Left cardiac atrium (tissue), 4 donors: ENCODE measurements at places on chromosomes 1 and 21. TPM values are rescaled to one million over a fixed set of nuclear protein-coding genes. Genes with fewer than 3 reads are reported as not detected.

CELA2A gene
- not detected for total RNA-seq

HTR6 gene
- not detected for total RNA-seq

TCHHL1 gene
- not detected for total RNA-seq

NCAM2 gene
- total RNA-seq: 6.5 TPM

MIXL1 gene
- total RNA-seq: not detected

GJA5 gene
- 54.6 TPM for total RNA-seq

SPRR5 gene
- total RNA-seq: not detected

PFKFB2 gene
- 42.8 TPM for total RNA-seq

S100A3 gene
- total RNA-seq: 0.77 TPM

TMEM79 gene
- total RNA-seq: 2.3 TPM

DENND1B gene
- 22.5 TPM for total RNA-seq

DNA sequence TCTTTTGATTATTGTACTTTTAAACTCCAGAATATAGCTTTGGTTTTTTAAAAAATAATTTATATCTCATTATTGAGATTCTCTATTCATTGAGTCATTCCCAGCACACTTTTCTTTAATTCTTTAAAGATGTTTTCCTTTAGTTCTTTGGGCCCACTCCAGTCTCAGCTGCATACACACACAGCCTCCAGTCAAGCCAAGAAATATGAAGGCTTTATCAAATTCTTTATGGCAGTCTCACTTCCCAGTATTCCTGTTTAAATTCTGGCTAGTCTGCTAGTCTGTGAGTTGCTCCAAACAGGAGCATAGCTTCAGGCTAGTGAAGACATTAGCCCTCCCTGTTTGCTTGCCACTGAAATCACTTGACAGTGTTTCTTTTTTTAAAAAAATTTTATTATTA lies 61.2 kb downstream of the CRP start:
- DNase-seq: no peak

GRCh38 chr1:243642936-243643335 lies 207.1 kb downstream of the AKT3 start:
- DNase-seq: no peak

DNA sequence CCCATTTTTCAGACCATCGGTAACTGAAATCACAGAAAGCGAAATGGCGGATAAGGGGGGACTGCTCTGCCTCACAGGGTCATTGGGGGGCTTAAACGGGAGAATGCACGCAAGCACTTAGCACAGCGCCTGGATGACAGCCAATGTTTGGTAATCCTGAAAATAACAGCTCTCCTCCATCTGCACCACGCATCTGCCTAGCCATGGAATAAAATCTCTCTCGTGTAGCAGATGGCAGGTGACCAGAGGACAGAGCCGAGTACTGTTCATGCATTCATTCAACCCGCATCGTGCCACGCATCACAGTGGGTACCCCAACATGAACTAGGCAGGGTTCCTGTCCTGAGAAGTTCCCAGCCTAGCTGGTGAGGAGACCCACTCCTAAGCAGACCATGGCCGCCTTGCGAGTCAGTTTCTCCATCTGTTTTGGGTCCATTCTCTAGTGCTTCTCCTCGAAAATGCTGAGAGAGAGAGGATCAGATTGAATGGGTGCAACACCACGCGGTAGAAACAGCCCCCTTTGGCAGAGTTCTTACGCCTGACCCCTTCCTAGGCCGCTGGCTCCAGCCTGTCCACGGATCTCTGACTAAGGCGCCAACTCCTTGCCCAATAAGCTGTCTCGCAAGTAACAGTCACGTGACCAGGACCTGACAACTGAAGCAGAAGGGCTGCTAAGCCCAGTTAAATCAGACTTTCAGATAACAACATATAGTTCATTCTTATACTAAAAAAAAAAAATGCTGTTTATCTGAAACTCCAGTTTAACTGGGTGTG lies 7.3 kb downstream of the SLC1A7 start:
- peak; percentile 66 for DNase-seq

- DNase-seq: no peak
Observed at GRCh38 chr1:101188331-101188730, 48.5 kb upstream of the S1PR1 start.

GRCh38 chr1:168709405-168710363 lies 19.3 kb downstream of the DPT start:
- DNase-seq: no peak

GRCh38 chr1:180402551-180402950 lies 99.8 kb downstream of the ACBD6 start:
- no peak for DNase-seq

DNA sequence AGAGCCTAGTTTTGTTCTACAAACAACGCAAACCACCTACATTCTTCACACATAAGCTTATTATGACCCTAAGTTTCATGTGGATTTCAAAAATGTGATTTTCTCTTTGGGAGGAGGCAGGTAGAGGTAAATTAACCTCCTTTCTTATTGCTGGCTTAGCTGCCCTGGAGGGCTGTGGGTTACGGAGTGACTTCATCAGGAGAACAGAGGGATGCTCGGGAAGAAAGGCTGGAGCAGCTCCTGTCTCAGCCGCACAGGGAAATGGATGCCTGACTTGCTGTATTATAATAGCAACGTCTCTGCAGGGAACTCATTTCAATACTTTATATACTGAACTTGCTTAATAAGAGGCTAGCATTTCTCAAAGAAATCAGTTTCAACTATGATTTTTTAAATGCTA lies 14.1 kb upstream of the CREG1 start:
- DNase-seq: no peak

DNA sequence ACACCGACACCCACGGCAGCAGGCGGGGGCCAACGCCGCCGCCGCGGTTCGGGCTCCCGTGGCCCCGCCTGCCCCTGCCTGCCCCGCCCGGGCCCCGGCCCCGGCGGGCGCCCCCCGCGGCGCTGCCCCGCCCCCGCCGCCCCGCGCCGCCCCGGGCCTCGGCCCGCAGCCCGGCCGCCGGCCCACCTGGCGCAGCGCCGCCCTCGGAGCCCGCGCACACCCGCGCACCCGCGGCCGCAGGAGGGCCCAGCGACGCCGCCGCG lies at the start of gene WNT3A:
Gene WNT3A, plus strand, starts transcription at position 213 of the 263 bp plus-strand sequence. CDS start 131 bp downstream, outside the sequence.
- DNase-seq: no peak

DNA sequence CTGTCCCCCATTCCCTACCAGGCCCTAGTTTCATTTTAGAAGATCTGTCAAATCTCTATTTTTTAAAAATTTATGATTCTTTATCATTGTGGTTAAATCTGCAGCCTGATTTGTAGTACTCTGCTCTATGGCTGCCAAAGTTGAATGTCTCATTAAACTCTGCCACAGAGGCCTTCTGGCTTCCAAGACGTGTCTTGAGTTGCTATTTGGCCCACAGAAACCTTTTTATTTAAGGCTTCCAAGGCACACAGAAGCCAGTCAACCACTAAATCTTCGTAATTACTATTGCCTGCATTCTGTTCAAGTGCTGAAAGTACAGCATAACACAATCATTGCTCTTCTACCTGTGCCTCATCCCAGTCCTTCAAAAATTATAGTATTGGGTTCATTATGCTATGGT lies 971.0 kb downstream of the NCAM2 start:
- no peak for DNase-seq

DNA sequence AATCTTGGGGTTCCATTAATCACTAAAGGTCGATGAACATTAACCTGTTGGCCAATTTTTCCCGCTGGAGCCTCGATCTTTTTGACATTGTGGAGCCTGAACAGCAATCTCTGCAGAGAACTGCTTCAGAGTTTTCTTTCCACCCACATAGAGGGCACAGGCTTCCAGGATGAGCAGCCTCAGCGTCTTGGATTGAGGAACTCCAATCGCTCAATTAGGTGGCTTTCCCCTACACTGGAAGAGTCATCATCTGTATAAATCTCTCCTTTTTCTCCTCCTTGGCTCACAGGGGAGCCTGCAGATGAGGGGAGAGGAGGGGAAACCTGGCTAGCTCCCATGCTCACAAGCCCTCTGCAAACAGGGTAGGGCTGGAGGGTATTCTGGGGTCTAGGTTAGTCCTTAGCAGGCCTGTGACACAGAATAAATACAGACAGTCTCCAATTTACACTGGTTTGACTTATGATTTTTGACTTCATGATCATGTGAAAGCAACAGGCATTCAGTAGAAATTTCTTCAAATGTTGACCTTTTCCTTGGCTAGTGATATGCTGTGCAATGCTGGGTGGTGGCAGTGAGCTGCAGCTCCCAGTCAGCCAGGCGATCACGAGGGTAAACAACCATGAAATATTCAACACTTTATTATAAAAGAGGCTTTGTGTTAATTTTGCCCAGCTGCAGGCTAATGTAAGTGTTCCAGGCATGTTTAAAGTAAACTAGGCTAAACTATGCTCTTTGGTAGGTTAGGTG lies 80.8 kb downstream of the PGBD5 start:
- DNase-seq: no peak

GRCh38 chr1:33599516-33600115 lies 127.2 kb downstream of the ZSCAN20 start:
- no peak for DNase-seq

GRCh38 chr1:73886716-73887115 lies 311.3 kb downstream of the LRRIQ3 start:
- no peak for DNase-seq

DNA sequence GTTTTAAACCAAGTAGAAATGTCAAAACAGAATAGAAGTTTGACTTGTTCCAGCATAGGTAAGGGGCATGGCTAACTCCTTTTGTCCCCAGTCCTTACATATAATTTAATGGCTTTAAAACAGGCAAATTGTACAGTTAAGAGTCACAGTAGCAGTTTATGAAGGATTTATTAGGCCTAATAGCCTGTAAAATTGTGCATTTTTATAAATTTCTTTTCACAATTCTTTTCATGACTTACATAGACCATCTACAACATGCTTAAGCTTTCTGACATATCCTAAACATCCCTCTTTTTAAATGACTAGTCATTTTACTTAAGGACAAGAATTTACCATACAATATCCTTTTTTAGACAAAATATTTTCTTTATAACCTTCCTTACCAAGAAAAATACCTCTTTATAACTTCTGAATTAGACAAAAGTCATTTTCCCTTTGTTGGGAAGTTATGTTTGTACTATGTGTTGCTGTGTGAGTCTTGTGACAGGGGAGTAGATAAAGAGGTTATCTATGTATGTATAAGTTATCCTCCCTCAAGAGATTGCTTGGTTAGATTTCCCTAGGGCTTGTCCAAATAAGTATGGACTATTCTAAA lies 34.5 kb upstream of the SLC5A9 start:
- DNase-seq: no peak

DNA sequence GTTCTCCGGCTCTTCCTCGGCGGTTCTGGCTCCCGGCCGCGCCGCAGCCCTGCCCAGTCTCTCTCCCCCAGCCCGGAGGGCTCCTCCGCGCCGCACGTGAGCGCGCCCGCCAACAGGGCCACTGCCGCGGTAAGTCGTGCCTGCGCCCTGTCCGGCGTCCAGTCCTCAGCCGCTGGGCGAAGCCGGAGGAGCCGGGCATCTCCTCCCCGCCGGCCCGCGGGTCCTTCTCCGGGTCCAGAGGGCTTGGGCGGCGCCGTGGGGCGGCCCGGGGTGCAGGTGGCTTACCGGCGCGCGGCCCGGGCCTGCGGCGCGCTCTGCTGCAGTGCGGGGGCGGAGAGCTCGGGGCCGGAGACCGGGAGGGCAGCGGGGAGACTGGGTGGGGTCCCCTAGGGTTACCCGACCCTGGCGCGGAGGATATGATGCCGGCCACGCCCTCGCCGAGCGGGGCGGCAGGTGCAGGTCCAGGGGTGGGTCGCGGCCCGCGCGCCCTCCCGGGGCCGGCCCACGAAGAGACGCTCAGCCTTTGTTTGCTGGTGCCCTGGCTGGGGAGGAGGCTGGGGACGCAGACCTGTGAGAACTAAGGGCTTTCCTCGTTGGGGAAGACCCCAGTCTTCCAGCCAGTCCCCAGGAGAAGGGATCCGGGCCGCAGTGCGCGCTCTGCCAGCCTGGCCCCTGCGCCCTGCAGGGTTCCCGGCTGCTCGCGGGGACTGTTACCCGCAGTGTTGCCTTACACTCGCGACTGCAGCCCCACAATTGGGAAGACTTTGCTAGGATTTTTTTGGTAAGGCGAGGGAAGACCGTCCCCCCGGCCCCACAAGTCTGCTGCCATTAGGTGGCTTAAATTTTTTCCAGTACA lies at the start of gene DOP1B:
Gene DOP1B, plus strand, starts transcription at position 10 of the 856 bp plus-strand sequence. CDS start 7,910 bp downstream, outside the sequence.
- DNase-seq: peak; percentile 60

- no peak for DNase-seq
Observed at GRCh38 chr1:231508941-231509340, 19.5 kb upstream of the TSNAX start.

- DNase-seq: no peak
Observed at GRCh38 chr21:14942801-14943490, 121.9 kb downstream of the NRIP1 start.

DNA sequence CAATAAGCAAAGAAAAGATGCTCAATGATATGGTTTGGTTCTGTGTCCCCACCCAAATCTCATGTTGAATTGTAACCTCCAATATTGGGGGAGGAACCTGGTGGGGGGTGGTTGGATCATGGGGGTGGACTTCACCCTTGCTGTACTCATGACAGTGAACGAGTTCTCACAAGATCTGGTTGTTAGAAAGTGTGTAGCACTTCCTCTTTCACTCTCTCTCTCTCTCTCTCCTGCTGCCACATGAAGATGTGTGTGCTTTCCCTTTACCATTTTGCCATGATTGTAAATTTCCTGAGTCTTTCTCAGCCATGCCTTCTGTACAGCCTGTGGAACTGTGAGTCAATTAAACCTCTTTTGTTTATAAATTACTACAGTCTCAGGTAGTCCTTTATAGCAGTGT lies 248.4 kb downstream of the HHIPL2 start:
- no peak for DNase-seq

DNA sequence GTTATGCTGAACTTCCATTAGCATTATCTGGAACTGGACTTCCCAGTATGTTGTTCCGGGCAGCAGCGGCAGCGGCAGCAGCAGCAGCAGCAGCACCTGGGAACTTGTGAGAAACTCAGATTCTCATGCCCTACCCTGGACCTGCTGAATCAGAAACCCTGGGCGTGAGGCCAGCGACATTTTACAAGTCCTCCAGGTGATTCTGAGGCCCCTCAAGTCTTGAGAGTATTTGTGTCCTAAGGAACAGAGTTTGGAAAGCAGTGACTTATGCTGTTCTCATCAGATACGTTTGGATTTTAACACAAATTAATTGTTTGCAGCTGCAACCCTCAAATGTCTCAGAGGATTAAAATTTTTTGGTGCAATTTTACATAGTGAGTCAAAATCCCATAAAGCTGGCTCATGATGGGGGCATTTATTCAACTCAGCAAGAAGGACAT lies 157.2 kb upstream of the KAZN start:
- no peak for DNase-seq

DNA sequence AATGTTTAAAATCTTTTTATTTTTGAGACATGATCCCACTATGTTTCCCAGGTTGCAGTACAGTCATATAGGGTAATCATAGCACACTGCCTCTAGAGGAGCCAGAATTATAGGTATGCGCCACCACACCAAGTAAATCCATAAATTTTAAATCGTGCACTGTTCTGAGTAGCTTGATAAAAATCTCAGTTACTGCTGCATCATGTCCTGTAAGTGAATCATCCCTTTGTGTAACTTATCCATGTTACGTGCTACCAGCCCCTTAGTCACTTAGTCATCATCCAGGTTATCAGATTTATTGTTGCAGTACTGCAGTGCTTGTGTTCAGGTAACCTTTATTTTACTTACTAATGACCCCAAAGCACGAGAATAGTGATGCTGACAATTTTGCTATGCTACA lies 1770.9 kb downstream of the BRINP3 start:
- no peak for DNase-seq
